Tibial nerve (tissue), 4 donors: ENCODE measurements at places on chromosomes 1 and 21.

- no peaks in the 10 kb centered on the region for H3K27me3 ChIP-seq
- H3K36me3 ChIP-seq, result no peaks in the 10 kb centered on the region
- H3K4me1 ChIP-seq, result no peaks in the 10 kb centered on the region
- no peak for DNase-seq
- H3K4me3 ChIP-seq, result no peak overlapping the region
Observed at GRCh38 chr1:66438062-66438461, 95.9 kb upstream of the SGIP1 start.

DNA sequence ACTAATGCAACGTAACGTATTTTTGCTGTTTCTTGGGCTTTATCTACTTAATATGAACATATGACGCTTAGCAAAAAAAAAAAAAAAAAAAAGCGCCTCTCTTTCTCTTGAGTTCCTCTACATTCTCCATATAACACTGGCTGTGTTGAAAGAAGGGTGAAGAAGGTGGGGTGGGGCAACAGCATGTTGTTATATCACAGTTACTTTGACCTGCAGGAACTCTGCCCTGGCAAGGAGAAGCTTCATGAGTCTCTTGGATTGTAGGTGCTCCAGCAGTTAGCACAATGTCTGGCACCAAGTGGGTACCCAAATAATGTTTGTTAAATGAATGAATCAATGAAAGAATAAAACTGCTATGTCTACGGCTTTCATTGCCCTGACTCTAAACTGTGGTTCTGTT is 162.6 kb downstream of the ATG4C start:
- no peak overlapping the region for H3K27ac ChIP-seq
- no peak for DNase-seq
- no peaks in the 10 kb centered on the region for H3K36me3 ChIP-seq
- H3K27me3 ChIP-seq, result no peaks in the 10 kb centered on the region

GRCh38 chr1:179917601-179918429 is 35.7 kb downstream of the TOR1AIP1 start:
- H3K4me1 ChIP-seq, result no peaks in the 10 kb centered on the region
- H3K27me3 ChIP-seq, result no peaks in the 10 kb centered on the region
- no peak for DNase-seq
- no peak overlapping the region for H3K27ac ChIP-seq

DNA sequence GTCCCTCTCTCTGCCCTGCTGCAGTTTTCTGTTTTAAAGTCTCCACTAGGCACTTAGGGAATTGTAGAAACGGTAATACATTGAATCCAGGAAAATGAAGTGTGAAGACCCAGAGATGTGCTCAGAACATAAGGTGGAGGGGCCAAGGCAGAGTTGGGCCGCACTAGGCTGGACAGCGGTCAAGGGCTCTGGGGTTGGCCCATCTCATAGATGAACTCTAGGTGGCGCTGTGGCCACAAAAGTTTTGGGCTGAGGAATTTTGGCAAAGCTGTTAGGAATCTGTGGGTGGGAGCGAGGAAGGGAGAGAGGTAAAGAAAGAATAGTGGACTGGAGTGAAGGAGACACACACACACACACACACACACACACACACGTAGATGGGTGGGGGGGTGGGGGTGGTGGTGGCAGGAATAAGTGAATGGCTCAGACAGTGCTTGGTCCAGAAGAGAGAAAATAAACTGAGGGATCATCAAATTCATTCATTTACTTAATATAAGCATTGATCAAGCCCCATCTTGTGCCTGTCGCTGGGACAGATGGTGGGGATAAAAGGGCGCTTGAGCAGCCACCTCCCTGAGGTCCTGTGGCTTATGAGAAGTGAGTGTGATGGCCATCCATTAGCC is 258.5 kb downstream of the TRABD2B start:
- H3K36me3 ChIP-seq, result no peaks in the 10 kb centered on the region
- no peaks in the 10 kb centered on the region for H3K27me3 ChIP-seq
- H3K27ac ChIP-seq, result no peak overlapping the region
- no peak for DNase-seq
- H3K4me3 ChIP-seq, result no peak overlapping the region

- no peak for DNase-seq
- no peaks in the 10 kb centered on the region for H3K27me3 ChIP-seq
- no peak overlapping the region for H3K4me3 ChIP-seq
- no peaks in the 10 kb centered on the region for H3K36me3 ChIP-seq
Observed at GRCh38 chr21:34989337-34990151, 59.6 kb downstream of the RUNX1 start.

DNA sequence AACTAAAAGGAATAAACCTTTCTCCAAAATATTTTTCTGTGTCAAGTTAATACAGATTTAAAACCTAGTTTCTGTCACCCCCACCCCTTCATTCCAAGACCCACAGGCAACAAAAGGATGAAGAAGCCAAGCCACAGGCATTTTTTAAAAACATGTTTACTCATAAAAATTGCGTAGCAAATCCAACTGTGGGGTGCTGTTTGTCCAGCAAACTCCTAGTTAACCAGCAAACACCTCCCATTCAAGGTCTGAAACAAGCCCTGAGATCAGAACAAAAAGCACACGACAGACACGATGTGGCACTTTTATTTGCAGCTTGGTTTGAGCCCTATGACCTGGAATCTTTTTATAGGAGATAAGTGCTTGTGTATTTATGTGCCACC is 149.9 kb upstream of the CAMK1G start:
- H3K27ac ChIP-seq, result no peak overlapping the region
- no peaks in the 10 kb centered on the region for H3K27me3 ChIP-seq
- DNase-seq, result no peak
- H3K36me3 ChIP-seq, result no peaks in the 10 kb centered on the region
- no peak overlapping the region for H3K4me3 ChIP-seq

DNA sequence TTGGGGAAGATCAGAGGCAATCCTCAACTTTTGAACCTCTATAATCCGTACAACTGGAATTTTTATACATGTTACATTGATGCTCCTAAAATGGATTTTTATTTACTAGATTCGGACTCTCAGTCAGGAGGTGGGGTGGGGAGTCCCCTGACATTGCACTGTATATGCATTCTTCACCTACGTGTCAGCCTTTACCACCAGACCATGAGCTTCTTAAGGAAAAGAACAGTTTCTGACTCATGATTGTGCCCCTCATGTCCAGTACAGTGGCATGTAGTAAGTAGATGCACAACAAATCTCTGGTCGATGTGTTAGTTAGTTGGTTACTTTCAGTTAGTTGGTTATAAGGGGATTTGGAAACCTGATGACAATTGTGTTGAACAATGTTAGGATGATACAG is 15.4 kb downstream of the LPAR3 start:
- H3K36me3 ChIP-seq, result no peaks in the 10 kb centered on the region
- no peaks in the 10 kb centered on the region for H3K4me1 ChIP-seq
- H3K27me3 ChIP-seq, result no peaks in the 10 kb centered on the region
- no peak overlapping the region for H3K27ac ChIP-seq

GRCh38 chr21:41802198-41802584 is 35.3 kb upstream of the RIPK4 start:
- no peak overlapping the region for H3K4me3 ChIP-seq
- H3K36me3 ChIP-seq, result peaks cover 61% of the 10 kb centered on the region
- no peaks in the 10 kb centered on the region for H3K27me3 ChIP-seq
- H3K4me1 ChIP-seq, result peaks cover 19% of the 10 kb centered on the region
- no peak for DNase-seq

GRCh38 chr21:45451091-45451740 is 46.3 kb downstream of the COL18A1 start:
- no peak overlapping the region for H3K4me3 ChIP-seq
- H3K27me3 ChIP-seq, result no peaks in the 10 kb centered on the region
- peaks cover 19% of the 10 kb centered on the region for H3K4me1 ChIP-seq
- H3K36me3 ChIP-seq, result no peaks in the 10 kb centered on the region
- DNase-seq, result no peak

- H3K4me3 ChIP-seq, result no peak overlapping the region
- H3K27me3 ChIP-seq, result no peaks in the 10 kb centered on the region
- no peaks in the 10 kb centered on the region for H3K36me3 ChIP-seq
- DNase-seq, result no peak
Observed at GRCh38 chr1:119318466-119319309, 49.9 kb upstream of the HAO2 start.

DNA sequence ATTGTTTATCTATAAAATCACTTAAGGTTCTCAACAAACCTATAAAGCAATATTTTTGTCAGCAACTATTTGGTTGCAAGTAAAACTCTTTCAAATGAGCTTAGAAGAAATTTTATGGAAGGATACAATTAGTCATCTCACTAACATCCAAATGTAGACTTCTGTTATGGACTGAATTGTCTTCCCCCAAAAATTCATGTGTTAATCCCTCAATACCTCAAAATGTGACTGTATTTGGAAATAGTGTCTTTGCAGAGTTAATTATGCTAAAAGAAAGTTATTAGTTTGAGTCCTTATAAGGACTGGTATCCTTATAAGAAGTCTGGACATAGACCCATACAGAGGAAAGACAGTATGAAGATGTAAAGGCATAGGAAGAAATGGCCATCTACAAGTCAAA is 357.8 kb upstream of the PRMT6 start:
- H3K4me1 ChIP-seq, result no peaks in the 10 kb centered on the region
- no peak overlapping the region for H3K4me3 ChIP-seq

DNA sequence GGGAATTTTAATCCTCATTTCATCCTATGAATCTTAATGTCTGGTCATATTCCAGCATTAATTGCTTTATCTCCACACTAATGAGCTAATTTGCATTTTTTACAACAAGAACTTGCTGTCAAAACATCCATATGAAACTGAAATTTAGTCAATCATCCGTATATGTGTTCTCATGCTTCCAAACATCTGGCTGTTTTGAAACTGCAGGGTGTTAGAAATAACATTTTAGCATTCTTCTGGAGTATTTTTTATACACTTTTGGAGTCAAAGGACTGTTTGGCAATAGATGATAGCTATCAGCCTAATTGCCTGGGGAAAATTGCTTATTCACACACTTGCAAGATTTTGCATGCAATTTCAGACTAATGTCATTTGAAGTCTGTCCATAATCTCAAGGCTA is 1639.3 kb downstream of the KCNT2 start:
- no peak overlapping the region for H3K27ac ChIP-seq
- H3K4me1 ChIP-seq, result no peaks in the 10 kb centered on the region
- DNase-seq, result no peak
- H3K36me3 ChIP-seq, result no peaks in the 10 kb centered on the region

GRCh38 chr1:218946147-218946546 is 227.5 kb upstream of the LYPLAL1 start:
- H3K36me3 ChIP-seq, result no peaks in the 10 kb centered on the region
- no peaks in the 10 kb centered on the region for H3K27me3 ChIP-seq
- no peak for DNase-seq
- H3K4me3 ChIP-seq, result no peak overlapping the region

GRCh38 chr1:237910834-237911233 is 20.1 kb upstream of the ZP4 start:
- H3K36me3 ChIP-seq, result no peaks in the 10 kb centered on the region
- no peak overlapping the region for H3K4me3 ChIP-seq
- H3K27me3 ChIP-seq, result no peaks in the 10 kb centered on the region

DNA sequence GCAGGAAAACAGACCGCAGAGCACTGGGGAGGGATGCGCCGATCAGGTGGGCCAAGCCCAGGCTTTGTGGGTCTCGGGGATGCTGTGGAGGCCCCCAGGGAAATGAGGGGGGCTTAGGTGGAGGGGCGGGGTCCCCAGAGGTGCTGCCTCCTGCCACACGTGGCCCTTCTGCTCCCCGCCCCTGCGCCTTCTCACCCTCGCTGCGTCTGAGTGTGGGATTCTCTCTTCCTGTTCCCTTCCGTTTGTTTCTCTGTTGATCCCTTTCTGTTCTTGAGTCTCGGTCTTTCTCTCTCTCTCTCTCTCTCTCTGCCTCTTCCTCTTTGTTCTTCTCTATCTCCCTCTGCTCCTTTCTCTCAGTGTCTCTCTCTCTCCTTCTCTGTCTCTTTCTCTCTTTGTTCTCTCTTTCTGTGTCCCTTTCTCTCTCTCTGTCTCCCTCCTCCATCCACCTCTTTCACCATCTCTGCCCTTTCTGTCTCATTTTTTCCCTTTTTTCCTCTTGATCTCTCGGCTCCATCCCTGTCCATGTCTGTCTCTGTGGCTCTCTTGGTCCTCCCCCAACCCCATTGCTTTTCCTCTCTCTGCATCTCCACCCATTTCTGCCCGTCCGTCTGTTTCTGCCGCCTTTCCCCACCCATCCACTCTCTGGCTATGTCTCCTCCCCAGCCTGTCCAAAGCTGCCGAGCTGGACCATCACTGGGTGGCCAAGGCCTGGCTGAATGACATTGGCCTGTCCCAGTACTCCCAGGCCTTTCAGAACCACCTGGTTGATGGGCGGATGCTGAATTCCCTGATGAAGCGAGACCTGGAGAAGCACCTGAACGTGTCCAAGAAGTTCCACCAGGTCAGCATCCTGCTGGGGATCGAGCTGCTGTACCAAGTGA is 52.4 kb upstream of the TMEM51 start:
- peaks cover 7% of the 10 kb centered on the region for H3K27me3 ChIP-seq
- H3K27ac ChIP-seq, result no peak overlapping the region
- no peak overlapping the region for H3K4me3 ChIP-seq
- H3K4me1 ChIP-seq, result no peaks in the 10 kb centered on the region

DNA sequence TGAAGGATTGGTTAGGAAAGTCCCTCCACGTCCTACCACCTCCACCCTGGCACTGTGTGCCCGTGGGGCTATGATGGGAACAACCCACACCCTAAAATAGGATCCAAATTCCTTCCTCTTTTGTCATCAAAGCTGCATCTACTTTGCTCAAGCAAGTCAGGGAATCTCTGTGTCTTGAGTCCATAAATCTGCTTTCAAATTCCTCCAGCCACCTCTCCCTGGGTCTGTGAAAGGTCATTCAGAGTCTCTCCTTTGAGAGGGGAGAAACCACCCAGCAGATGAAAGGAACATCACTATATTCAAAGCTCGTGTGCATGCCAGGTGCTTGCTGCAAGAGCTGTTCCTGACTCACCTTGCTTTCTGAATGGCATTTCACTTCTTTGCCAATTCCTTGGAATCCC is 243.6 kb downstream of the TM2D1 start:
- no peak for DNase-seq
- H3K4me1 ChIP-seq, result no peaks in the 10 kb centered on the region
- H3K36me3 ChIP-seq, result no peaks in the 10 kb centered on the region
- H3K27me3 ChIP-seq, result no peaks in the 10 kb centered on the region

DNA sequence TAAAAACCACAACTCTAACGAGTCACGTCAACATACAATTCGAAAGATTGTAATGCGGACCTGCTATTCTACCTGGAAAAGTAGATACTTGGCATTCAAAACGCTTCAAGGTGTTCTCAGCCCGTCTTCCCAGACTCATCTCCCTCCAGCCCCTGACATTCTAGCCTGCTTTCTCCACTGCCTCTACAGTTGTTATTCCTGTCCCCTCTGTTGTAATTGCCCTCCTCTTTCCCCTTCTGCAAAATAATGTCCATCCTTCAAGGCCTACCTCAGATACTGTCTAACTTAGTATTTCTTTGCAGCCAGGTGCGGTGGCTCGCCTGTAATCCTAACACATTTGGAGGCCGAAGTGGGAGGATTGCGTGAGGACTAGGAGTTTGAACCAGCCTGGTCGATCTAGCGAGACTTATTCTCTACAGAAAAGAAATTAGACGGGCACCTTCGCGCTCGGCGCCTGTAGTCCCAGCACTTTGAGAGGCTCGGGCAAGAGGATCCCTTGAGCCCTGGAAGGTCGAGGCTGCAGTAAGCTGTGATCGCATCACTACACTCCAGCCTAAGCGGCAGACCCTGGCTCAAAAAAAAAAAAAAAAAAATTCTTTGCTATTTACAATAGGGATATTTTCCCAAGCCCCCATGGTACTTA is 756 bp upstream of the RBM34 start:
- H3K4me3 ChIP-seq, result peak overlapping the region; percentile 69
- H3K27ac ChIP-seq, result peak overlapping the region; percentile 89
- H3K27me3 ChIP-seq, result no peaks in the 10 kb centered on the region
- H3K4me1 ChIP-seq, result no peaks in the 10 kb centered on the region
- no peaks in the 10 kb centered on the region for H3K36me3 ChIP-seq
- no peak for DNase-seq
